ENCODE measurements at places on chromosomes 12 and 14.

- no peak for DNase-seq
Measured at GRCh38 chr12:115722181-115722580, 555.3 kb downstream of the MED13L start.

DNA sequence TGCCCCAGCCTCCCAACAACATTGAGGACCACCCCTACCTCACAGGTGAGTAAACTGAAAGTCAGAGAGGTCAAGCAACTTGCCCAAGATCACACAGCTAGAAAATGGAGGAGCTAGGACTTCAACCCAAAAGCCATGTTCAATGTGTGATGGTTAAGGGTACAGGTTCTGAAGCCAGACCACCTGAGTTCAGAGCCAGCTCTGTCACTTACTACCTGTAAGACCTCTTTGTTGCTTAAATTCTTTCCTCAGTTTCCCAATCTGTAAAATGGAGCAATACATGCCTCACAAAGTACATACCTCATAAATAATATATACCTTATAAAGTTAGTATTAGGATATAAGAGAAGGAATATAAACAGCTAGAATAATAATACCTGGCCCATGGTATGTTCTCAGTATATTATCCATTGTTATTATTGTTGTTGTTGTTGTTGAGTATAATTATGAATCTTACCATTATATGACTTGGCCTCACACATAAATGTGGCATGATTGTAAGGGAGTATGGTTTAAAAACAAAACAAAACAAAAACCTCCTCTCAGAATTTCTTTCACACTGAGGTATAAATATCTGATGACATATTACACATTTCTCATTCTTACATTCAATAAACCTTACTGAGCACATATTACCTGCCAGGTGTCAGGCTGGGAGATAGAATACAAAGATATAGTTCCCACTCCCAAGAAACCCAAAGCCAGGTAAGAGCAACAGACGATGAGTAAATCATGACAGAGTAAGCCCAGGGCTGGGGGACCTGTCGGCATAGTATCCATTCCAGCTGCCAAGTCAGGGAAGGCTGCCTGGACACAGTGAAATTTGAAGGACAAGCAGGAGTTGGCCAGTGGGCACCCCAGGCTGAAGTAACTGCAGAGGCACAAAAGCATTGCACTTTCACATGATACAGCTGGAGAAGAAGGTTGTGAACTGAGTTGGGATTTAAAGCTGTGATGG is 19.6 kb downstream of the CMKLR1 start:
- DNase-seq, result no peak

DNA sequence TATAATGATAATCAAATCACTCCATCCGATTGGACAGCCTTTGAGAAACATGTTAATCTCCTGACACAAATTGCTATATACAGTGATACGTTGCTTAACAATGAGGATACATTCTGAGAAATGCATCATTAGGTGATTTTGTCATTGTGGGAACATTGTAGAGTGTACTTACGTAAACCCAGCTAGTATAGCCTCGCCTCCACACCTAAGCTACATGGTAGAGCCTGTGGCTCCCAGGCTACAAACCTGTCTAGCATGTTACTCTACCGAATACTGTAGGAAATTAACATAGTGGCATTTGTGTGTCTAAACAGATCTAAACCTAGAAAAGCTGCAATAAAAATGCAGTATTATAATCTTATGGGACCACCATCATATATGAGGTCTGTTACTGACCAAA is 128.6 kb upstream of the PWP1 start:
- no peak for DNase-seq

GRCh38 chr12:93109551-93110203 is 180.6 kb upstream of the EEA1 start:
- DNase-seq, result no peak

DNA sequence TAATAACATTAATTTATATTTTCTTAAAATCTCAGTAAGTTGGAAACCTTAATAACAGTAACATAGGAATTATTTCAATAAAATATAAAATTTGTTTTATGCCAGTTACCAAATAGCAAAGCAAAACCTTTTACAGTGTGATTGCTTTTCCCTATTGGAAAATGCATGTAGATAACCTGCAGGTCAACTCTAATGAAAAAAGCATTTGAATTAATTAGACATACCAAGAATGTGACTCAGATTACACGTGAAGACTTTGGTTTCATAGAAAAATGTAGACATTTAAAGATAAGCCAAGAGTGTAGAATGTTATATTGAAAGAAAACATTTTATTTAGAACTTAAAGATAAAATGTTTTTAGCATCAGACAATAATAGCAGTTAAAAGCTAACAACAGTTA is 888.1 kb downstream of the TMEM121 start:
- no peak for DNase-seq

DNA sequence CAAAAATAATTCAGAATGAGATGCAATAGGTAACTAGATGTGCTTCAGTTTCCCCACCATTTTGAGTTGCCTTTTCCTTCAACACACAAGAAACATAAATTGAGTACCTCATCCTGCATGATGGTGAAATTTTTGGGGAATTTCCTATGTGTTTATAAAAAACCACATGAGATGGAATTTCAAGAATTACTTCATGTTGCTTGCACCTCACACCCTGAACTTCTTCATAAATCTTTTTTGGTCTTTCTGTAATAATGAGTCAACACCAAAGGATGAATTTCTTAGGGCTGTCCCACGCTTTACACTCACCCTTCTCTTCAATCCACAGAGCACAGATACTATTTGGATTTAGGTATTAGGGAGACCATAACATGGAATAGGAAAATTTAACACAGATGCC is 22.6 kb upstream of the LUM start:
- no peak for DNase-seq

GRCh38 chr14:54769951-54770863 is 132.4 kb downstream of the GCH1 start:
- no peak for DNase-seq

DNA sequence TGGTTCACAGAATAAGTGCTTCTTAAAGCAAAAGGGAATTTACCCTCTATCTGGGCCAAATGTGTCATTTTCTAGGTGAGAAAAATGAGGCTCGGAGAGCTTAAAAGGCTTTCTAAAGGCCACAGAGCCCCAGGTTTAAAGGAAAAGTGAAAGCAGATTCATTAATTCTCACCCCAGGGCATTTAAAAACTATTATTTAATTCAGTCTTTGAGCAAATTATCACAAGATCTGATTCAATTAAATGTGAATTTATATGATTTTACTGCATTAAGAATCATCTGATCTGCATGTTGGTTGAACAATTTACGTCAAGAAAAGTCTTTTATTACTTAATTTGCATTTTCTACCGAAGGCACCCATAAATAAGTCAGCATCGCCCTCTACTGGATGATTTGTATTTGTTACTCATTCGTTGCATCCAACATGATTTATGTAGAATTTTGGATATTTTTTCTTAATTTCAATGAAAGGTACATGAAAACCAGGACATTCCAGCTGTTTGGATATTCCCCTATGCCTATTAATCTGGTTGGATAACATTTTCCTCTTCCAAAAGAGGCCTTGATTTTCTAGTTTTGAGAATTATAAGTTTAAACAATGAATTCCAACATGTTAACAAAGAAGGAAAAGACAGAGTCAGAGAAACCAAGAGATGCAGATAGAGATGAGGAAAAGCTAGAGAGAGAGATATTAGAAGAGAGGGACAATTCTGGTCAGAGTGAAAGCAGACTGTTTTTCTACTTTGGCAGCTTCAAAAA is 19.1 kb upstream of the DHRS7 start:
- no peak for DNase-seq

- DNase-seq, result no peak
Measured at GRCh38 chr12:84969226-84969625, 56.6 kb upstream of the SLC6A15 start.

DNA sequence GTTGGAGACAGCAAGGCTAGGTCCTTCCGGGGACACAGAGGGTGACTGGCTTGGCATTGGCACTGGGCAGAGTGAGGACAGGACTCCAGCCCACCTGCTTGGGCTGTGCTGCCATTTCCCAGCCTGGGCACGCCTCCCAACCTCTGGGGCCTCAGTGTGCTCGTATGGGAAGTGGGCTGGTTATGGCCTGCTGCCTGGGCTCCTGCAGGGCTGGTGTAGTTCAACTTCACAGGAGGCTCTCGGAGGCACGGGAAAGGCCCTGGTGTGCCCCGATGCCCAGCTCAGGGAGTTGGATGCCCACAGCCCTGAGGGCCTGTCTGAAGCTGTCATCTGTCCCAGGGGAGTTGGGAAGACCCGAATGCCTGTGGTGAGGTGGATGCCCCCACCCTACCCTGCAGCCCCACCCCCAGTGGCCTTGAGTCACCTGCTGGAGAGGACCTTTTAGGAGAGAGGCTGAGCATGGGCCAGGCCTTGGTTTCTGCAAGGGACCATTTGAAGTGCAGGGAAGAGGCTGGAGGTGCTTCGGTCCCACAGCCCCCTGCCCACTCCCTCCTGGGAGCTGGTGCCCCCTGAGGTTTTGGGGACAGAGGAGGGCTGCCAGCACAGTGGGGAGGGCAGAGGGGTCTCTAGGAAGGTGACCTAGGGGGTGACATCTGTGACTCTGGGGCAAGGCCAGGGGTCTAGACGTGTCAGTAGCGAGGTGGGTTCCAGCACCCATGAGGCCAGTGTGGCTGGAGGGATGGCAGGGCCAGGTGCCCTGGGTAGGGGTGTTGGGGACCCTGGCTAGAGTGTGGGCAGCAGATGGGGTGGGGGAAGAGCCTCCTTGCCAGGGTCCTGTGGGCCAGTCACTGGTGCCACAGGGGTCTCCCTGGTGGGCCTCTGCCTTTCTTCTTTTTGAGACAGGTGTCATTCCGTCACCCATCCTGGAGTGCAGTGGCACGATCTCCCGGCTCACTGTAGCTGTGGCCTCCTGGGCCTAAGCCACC is 9.1 kb downstream of the ULK1 start:
- no peak for DNase-seq

- DNase-seq, result no peak
Measured at GRCh38 chr12:66190519-66191370, 1.7 kb downstream of the IRAK3 start.

GRCh38 chr12:93783832-93784231 is 106.7 kb downstream of the CRADD start:
- peak; percentile 13 for DNase-seq

- DNase-seq, result no peak
Measured at GRCh38 chr14:58479975-58480374, 52.5 kb downstream of the KIAA0586 start.

DNA sequence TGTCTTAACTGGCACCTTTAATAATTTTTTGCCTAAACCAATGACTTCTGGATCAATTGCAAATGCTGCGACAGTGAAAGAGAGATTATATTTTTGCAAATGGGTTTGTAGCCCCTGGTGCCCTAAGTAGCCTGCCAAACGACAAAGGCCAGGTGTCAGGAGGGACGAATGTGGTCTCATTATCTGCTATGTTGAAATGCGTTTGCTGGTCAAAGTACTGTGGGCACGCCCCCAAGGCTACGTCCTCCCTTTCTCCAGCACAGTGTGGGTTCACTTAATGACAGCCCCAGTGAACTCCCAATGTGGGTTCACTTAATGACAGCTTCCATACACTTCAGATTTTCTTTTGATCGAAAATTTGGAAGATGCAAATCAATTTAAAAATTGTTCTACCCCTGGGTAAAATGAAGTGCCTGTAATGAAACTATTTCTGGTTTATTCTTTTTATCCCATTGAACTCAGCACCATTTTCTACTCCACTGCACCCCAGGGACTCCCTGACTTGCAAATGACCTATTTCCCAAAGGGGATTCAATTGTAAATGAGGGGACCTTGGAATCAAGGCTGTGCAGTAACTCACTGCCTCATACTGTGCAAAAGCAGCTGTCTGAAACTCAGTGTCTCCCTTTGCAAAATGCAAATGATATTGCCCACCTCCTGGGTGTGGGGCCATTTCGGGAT is 1.4 kb downstream of the SERPINA11 start:
- no peak for DNase-seq
